ENCODE measurements at places on chromosomes 5 and 9. TPM values are rescaled to one million over a fixed set of nuclear protein-coding genes. Genes with fewer than 3 reads are reported as not detected.

The TNC gene
- 1.2 TPM for total RNA-seq

The SCGB3A2 gene
- total RNA-seq = not detected

The RNF180 gene
- 3.8 TPM for total RNA-seq

The CCL21 gene
- 2.6 TPM for total RNA-seq

The BRINP1 gene
- total RNA-seq = 0.35 TPM

The CD72 gene
- total RNA-seq = 2.2 TPM

The ANKRD34B gene
- not detected for total RNA-seq

The PCDHA13 gene
- not detected for total RNA-seq

The LCP2 gene
- total RNA-seq = not detected

The CSF1R gene
- not detected for total RNA-seq

The IL4 gene
- not detected for total RNA-seq

The PSMB7 gene
- total RNA-seq = 137 TPM
